ENCODE measurements at places on chromosomes 7 and 10. TPM values are rescaled to one million over a fixed set of nuclear protein-coding genes. Genes with fewer than 3 reads are reported as not detected.

DNA sequence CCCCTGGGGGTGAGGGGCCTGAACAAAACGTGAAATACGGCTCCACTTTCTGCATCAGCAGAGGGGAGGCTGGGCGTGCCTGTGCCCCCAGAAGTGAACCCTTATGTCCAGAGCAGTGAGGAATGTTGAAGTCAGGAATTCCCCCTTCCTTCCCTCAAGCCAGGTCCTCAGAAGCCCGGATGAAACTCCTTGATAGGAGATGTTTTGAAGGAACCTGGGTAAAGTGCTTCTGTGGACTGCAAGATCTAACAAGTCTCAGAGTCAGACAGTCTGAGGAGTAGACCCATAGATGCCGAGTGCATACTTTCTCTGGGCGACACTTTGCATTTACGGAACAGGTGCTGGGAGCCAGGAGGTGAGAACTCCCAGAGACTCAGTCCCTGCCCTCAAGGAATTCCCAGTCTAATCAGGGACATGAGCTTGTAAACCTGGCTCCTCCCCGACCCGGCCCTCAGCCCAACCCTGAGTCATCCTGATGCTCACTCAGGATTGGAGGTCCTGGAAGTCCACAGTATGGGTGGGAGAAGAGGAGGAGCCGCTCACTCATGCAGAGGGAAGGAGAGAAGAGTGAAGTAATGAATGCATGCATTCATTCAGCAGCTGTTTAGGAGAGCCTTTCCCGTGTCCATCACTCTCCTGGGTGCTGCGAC lies 179.5 kb upstream of the ITGB1 start:
- no peak for DNase-seq

DNA sequence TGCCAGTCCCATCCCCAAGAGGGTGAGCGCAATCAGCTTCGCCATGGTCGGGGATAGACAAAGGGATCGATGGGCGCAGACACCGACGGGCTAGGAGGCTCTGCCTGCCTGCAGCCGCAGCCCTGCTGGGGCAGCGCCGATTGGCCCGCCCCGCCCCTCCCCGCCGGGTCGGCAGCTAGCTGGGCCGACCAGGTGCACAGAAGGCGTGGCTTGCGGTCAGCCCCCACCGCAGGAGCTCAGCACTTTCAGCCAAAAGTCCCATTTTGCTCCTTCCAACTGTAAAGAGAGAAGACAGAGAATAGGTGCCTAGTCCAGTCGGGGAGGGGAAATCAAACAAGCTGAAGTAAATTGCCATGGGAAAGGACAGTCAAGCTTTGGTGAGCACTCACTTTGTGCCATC lies at the start of gene PON1:
Gene PON1 (minus strand): TSS at position 102 of the 400 bp plus-strand sequence. CDS start 57 bp downstream, at position 45.
- DNase-seq, result no peak

GRCh38 chr10:50260791-50261281 lies 9.5 kb upstream of the ASAH2 start:
- no peak for DNase-seq

- peak; percentile 27 for DNase-seq
Observed at GRCh38 chr10:10787586-10787985, 230.1 kb upstream of the CELF2 start.

GRCh38 chr10:16894821-16895220 lies 77.6 kb upstream of the RSU1 start:
- no peak for DNase-seq

DNA sequence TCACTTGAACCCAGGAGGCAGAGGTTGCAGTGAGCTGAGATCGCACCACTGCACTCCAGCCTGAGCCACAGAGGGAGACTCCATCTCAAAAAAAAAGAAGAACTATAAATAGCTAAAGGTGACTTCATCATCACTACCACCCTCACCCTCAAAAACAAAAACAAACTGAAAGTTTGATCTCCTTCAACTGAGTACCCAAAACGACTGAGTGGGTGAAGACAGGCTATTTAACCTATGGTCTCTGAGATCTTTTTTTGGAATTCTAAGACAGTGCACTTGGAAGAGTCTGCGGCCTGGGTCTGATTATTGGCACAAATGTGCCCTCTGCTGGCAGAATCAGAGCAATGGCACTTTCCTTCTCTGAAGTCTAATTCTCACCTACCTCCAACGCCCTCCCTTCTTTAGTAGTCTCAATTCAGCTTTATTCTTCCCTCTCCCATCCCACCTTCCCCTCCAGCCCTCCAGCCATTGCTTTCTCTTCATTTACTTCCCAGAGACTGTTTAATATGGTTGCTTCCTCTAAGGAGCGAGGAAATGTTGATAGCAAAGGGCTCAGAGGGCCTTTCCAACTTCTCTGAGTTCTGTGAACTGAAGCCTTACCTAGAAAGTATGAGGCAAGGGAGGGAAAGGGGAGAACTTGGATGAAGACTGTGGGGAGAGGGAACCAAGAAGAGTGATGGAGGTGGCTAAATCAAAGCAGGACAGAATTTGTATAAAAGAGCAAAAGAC lies 2.9 kb upstream of the MYOZ1 start:
- DNase-seq, result peak; percentile 70

DNA sequence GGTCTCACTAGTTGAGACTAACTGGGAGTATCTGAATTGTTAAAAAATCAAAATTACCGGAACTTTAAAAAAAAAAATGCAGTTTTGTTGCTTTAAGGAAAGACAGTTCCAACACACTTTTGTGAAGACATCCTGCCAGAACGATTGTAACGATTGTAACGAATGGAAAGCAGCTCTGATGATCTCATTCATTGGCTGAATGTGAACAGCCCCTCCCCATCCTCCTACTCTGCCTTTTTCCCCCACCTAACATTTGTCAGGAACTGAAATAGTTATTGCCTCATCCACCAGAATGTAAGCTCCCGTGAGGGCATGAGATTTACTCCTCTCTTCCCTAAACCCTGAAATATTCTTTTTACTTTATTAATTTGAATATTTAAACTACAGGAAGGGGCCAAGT lies 23.1 kb upstream of the ZC3HAV1L start:
- DNase-seq, result peak; percentile 81

DNA sequence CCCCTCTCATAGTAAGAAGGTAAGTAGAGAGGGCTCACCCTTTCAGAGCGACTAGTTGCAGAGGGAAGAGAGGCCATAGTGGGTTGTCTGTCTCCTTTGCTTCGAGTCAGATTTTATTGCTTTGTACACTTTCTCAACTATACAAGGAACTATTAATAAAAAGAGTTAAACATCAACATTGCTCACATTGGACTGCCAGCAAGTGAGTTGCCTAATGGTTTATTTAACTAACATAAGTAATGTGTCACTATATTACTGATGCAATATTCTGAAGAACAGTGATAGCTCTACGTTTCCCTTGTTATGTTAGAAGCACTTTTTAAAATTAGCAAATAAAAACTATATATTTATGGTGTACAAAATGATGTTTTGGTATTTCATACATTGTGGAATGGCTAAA lies 451.0 kb downstream of the GRM8 start:
- DNase-seq, result no peak

- no peak for DNase-seq
Observed at GRCh38 chr7:36305648-36306047, 84.0 kb upstream of the ANLN start.

ANKRD22 gene
- not detected for polyA plus RNA-seq

DNA sequence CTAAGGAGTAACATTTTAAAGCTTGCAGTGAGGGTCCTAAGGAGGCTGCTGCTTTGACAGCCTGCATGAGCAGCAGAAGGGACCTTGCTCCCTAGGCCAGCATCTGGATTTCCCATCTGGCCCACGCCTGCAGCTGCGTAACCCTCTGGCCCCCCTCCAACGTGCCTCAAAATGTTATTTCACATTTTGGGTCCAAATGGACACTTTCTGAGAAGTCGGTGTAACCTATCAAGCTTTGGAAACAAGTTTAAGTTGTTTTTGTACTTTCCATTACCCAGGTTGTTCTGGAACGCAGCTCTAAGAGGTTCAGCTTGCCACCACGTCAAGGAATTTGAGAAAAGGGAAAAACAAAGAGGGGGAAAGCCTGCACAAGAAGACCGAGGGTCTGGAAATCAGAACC lies 338.3 kb downstream of the KCNMA1 start:
- no peak for DNase-seq

DNA sequence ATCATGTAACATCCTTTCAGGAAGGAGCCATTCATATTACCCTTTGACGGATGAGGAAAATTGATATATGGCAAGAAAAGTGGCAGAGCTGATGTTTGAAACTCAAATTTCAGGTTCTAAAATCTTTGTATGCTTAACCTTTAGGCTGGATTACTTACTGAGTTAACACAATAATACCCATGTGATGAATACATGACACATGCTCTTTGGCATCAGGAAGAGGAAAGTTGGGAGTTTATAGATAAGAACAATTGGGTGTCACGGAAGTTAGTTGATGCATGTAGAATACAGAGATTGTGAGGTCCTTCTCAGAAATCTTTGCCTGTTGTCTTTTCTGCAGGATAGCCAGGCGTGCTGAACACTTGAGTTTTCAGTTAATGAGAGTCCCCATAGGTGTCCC lies 572.1 kb upstream of the POM121L12 start:
- DNase-seq, result peak; percentile 80

GRCh38 chr7:144468990-144469732 lies 65.7 kb upstream of the NOBOX start:
- DNase-seq, result no peak

HOXA10 gene
- 30.3 TPM for polyA plus RNA-seq

- no peak for DNase-seq
Observed at GRCh38 chr7:74324531-74325209, 35.5 kb downstream of the CLIP2 start.

GRCh38 chr7:45267262-45267661 lies 109.7 kb downstream of the RAMP3 start:
- DNase-seq, result no peak

- DNase-seq, result peak; percentile 90
Observed at GRCh38 chr7:116340201-116340847, 130.0 kb downstream of the TES start.

HOXA7 gene
- polyA plus RNA-seq, result 18.1 TPM

GPR158 gene
- polyA plus RNA-seq, result not detected

DNA sequence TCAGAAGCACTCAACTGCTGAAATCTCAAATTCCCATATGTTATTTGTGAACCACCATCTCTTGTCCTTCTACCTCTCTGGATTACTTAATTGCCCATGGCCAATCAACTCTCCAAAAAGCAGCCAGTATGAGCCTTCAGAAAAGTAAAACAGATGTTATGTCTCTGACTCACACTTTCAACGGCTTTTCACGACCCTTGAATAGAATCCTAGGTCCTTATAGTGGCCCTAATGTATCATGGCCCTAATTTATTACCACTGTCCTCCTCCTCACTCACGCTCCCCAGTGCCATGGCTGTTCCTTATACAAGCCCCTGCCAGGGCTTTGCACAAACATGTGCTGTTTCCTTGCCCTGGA lies 20.0 kb downstream of the ZNF438 start:
- DNase-seq, result no peak

CRTAC1 gene
- polyA plus RNA-seq, result 1.4 TPM

- DNase-seq, result no peak
Observed at GRCh38 chr10:112631501-112632400, 184.7 kb downstream of the VTI1A start.

MSMB gene
- polyA plus RNA-seq, result not detected
